ENCODE measurements at places on chromosomes 11 and 22. TPM values are rescaled to one million over a fixed set of nuclear protein-coding genes. Genes with fewer than 3 reads are reported as not detected.

GRCh38 chr11:122322329-122322728, 206.3 kb upstream of the BLID start:
- no peak for DNase-seq

GRCh38 chr11:20042045-20042639, 118.1 kb downstream of the DBX1 start:
- no peak for DNase-seq

DNA sequence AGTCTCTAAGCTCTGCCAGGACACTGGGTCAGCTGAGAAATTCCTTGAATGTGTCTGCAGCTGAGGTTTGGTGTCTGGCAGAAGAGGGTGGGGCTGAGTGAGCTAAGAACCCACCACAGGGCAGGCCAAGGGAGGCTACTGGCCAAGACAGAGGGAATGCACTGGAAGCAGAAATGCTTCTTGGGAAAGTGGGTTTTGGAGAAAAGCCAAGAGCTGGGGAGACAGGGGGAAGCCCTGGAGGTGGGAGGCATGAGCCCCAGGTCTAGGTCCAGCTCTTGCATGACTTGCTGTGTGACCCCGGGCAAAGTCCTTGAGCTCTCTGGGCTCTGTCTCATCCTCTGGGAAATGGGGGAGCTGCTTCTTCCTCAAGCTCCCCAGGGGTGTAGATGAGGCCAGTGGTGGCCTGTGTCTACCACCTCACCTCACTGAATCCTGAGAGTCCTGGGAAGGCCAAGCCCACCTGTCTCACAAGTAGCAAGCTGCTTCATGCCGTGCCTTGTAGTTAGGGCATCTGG, 2.3 kb downstream of the MMP11 start:
- DNase-seq: no peak

GRCh38 chr11:124717421-124717785, 22.3 kb upstream of the NRGN start:
- DNase-seq: peak; percentile 72

- DNase-seq: no peak
Observed at GRCh38 chr11:34719303-34719848, 98.5 kb downstream of the EHF start.

- DNase-seq: no peak
Observed at GRCh38 chr22:17777005-17777716, 2.9 kb upstream of the BID start.

DNA sequence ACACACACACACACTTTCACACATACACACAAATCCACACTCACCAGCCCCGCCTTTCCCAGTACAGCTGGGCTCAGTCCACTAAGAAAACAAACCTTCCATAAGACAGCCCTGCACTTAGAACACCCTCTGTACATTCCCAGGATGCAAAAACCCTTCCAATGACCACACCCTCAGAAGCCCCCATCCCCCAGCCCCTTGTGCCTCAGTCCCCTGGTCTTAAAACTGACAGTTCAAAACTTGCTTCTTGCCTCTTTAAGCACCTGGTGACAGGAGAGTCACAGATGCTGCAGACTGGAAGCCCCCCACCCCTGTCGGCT, 23.0 kb downstream of the APLNR start:
- no peak for DNase-seq

DNA sequence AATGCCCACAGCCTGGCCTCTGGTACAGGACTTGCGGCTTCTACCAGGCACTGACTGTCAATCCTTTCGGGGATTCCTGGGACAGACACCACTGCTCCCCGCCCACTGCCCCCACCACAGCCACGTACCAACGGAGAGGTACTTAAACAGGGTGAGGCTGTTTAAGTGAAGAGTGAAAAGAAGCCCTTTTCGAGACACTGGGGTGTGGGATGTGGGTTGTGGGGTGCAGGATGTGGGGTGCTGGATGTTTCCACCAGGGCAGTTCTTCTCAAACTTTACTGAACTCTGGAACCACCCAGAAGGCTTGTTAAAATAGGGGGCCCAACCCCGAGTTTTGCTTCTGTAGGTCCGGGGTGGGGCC, 34.2 kb upstream of the PRR5 start:
- no peak for DNase-seq

- no peak for DNase-seq
Observed at GRCh38 chr22:24026733-24027132, 15.6 kb downstream of the CABIN1 start.

- DNase-seq: no peak
Observed at GRCh38 chr11:13692172-13692571, 23.7 kb downstream of the FAR1 start.

DNA sequence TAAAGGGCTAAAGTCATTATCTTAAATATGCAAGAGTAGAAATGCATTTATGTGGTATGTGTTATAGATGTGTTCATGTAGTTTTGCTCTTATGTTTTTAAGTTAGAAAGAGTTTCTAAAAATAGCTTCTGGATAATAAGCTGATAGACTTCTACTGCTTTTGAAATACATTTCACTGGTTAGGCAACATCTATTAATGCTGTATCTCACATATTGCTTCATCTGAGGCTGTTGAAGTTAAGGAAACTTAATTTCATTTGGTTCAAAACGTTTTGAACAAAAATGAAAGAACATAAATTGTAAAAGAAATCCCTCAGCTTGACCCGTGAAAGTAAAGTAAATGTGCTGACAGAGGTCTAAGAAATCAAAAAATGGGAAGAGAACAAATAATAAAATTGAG, 164.0 kb upstream of the CTSC start:
- no peak for DNase-seq

DNA sequence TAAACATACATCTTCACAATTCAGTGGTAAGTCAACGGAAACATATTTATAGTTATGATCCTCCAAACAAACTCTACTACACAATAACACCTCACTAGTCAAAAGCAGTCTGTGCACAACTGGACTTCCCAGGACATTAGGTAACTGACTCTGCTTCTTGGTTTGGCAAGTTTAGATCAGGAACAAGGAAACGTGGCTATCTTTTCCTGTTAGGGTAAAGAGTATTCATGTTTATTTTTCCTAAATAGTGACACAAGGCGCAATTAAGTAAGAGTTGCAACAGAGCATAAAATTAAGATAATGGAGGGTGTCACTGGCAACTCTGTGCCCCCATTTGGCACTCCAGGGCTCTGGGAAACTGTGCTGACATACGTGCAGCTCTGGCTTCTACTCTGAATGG, 70.2 kb upstream of the TP53AIP1 start:
- no peak for DNase-seq

DNA sequence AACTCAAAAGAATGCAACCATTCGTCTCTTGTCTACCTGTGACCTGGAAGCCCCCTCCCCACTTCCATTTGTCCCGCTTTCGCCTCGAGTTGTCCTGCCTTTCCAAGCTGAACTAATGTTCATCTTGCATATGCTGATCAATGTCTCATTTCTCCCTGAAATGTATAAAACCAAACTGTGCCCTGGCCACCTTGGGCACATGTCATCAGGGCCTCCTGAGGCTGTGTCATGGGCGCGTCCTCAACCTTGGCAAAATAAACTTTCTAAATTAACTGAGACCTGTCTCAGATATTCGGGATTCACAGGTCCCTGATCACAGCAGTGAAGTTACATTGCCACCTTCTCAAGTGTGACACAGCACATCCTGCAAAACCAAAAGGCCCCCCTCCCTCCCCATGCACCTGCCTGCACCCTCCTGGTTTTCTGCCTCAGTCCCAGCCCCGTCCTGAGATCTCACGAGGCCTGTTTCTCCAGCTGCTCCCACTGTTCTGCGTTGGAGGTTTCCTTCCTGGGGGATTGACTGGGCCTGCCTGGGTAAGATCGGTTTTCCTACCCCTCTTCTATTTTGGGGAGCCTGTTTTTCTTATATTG, 1328.7 kb downstream of the TBC1D22A start:
- DNase-seq: no peak

DNA sequence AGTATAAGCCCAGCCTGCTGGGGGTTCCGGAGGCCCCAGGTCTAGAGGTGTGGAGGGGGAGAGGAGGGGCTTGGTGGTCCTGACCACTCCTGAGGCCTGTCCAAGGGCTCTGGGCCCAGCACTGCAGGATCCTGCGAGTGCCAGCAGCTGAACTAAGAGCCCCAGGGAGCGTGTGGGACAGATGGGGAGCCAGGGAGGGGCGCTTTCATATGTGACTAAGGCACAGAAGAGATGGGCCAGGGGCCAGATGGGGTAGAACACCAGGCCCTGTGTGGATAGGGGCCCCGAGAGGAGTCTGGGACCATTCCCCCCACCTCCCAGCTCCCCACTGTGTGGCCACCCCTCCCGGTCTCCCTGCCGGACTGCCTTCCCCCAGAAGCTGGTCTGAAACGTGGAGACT, 18.4 kb downstream of the MAFF start:
- no peak for DNase-seq

DNA sequence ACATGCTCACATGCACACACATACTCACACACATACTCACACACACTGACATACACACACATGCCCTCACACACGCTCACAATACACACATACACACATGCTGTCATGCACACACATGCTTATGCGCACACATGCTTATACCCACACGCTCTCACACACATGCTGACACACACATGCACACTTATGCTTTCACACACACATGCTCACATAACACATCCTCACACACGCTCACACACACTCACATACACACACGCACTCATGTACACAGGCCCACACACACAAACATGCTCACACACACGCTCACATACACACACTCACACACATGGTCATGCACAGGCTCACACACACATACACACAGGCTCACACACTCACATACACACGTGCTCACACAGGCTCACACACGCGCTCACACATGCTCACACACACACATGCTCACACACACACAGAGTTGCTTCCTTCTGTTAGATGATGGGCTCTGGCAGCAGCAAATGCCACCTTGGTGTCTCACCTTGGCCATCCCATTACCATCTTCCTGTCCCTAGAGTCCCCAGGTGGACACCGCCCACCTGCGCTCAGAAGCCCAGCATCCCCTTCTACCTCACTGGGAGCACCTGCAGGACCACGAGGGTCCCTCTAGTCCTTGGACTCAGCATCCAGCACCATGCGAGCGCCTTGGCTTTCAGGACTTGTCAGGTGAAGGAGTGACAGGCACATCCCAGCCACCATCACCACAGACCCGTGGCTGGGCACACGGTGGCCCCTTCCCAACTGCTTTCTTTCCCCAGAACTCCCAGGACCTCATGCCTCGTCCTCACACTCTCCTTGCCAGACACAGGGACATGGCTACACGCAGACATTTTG, 44.9 kb upstream of the CCND1 start:
- DNase-seq: no peak

DNA sequence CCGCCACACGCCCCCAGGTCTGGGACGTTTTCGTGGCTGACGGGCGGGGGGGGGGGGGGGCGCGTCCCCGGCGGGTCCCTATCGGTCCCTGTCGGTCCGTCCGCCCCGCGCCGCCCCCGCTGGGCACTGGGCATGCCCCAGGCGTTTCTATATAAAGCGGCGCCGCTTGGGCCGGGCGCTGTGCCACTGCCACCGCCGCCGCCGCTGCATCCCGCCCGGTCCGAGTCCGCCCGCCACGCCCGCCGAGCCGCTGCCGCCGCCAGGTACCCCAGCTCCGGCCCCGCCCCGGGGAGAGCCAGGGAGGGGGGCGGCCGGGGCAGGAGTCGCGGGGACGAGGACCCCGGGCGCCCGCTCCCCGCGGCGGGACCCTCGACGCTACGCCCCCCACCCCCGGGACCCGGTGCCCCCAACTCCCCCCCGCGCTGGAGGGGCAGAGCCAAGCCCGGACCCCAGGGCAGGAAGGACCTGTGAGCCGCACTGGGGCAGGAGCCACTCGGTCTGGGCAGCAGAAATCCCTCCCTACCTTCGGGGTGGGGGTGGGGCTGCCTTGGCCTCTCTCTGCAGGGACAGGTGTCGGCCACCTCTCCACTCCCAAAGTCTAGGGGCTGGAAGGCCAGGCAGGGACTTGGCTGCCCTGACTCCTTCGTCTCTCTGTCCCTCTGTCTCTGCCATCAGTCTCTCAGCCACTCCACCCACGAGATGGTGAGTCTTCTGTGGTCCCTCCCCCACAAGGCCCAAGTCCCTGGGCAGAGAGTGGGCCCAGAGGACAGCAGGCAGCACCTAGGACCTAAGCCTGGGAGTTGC, at the start of gene CARNS1:
Gene CARNS1, plus strand, starts transcription at position 178 of the 804 bp plus-strand sequence. Its CDS starts 522 bp downstream, at position 700.
- no peak for DNase-seq

DNA sequence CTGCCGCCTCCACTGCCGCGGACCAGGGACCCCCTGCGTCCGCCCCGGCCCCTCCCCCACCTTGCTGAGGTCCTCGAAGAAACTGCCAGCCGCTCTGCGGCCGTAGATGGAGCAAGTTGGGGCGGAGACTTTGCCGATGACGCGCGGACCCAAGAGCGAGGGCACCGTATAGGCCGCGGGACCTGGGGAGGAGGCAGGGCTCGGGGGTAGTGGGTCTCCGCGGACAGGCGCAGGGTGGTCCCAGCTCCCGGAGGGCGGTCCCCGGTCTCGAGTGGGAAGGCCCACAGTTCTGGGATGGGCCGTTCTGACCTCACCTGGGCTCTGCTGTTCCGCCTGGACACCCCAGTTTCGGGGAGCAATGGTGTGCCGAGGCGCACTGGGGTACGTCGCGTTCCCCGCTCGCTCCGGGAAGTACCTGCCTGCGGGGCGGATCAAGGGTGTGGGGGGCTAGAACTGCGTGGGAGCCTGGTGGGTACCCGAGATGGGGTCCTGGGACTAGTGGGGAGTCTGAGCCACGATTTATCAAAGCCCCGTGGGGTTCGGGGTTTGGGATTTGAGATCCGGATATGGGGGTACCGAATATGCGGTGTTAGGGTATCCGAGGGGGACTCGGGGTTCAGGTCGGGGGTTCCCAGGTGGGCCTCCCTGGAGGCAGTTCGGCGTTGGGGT, 1.2 kb upstream of the TYMP start:
- DNase-seq: no peak

DNA sequence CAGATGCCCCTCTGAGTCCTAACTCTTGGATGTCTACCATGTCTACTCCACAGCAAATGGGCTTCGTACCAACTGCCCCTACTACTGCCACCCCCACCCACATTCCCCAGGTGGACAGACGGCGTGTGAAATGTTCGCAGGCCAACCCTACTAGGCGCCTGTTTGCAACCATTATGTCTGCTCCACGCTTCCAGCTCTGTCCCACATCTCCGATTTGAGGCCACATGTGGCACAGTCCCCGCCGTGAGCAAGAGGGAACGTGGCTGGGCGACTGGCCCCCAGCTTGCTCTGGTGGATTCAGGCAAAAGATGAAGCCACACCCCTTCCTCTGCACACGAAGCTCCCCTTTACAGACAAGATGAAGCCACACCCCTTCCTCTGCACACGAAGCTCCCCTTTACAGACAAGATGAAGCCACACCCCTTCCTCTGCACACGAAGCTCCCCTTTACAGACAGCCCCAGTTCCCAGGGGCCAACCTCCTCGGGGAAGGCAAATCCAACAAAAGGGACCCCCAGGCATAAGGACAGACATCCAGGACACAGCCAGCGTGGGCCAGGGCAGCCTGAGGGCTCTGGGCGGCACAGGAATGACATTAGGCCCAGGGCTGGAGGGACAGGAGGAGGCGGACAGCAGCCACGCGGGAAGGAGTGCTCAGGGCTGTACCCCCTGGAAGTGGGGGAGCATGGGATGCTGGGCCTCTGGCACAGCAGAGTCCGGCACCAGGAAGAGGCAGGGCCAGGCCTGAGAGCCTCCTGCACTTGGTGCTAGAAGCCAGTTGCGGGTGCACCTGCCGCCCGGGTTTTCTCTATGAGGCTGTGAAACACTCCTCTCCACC, 106.2 kb downstream of the SHANK2 start:
- no peak for DNase-seq

GRCh38 chr11:30608534-30608933, 22.4 kb upstream of the MPPED2 start:
- no peak for DNase-seq

The ANO9 gene
- 0.07 TPM for total RNA-seq

The TRIM6 gene
- 2.0 TPM for total RNA-seq

The GRAP2 gene
- not detected for total RNA-seq

The CENPM gene
- total RNA-seq: 22.1 TPM

The PYGM gene
- 0.35 TPM for total RNA-seq

All from pulmonary artery endothelial cell (primary cell).